ENCODE measurements at places on chromosomes 6 and 20.

DNA sequence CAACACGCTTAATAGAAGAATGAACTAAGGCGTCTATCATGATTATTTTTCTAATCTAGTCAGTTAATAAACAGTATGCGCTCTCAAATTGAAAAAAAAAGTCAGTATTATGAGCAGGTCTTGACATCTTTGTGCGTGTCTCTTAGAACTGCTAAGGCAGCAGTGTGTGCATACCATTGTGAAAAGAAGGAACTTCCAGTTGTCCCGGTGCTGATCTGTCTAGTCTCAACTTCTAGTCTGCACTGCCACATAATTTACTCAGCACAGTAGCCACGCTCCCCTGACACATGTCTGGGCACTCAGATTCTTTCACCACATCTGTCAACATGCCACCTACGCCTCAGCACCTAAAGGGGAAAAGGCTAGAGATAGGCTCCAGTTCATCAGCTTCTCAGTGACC is 61.1 kb upstream of the SPDEF start:
- DNase-seq: no peak

DNA sequence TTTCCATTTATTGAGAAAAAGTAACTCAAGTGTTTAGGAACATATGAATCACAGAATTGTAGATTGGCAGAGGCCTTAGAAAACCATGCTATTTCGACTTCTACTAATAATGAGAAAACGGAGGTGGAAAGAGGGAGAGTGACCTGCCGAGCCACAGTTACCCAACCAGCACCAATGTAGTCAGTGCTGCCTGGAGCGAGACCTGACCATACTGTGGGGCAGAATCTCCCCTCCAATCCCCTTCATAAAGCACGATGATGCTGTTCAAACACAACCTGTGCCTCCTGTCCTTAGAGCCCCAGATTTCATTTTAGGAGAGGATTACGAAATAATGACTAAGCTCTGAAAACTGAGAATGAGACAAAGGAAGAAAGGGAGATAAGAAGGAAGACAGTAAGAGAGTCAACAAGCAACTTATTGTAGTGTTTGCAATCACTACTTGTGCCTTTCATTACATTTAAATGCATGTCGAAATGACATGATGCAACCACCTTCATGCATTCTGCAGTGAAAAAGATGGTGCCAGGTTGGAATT is 70.6 kb downstream of the ATXN1 start:
- DNase-seq: no peak

DNA sequence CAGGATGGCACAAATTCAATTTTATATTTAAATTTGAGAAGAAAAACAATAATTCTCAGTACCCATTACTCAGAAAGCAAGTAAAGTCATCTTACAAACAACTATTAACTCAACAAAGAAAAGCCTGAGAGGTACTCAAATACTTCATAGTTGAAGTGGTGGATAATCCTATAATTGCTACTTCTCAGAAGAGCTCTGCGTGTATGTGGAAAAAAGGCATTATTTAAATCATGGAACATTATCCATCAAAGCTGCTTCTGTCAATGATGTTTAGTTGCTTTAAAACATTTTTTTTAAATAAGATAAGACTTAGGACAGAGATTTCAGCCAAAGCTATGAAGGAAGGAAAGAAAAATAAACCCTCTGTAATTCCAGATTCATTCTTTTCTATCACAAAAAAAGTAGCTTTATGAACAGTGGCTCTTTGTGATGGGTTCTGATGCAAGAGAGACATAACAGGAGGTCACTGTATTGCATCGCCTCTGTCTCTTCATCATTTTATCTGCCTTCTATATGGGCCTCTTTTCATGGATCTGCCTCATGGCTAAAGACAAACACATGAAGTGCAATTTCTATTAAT is 367.9 kb upstream of the SLC35B3 start:
- no peak for DNase-seq

- no peak for DNase-seq
Observed at GRCh38 chr6:142929751-142930358, 15.1 kb downstream of the HIVEP2 start.

- DNase-seq: no peak
Observed at GRCh38 chr6:43287717-43288679, 10.1 kb upstream of the SLC22A7 start.

DNA sequence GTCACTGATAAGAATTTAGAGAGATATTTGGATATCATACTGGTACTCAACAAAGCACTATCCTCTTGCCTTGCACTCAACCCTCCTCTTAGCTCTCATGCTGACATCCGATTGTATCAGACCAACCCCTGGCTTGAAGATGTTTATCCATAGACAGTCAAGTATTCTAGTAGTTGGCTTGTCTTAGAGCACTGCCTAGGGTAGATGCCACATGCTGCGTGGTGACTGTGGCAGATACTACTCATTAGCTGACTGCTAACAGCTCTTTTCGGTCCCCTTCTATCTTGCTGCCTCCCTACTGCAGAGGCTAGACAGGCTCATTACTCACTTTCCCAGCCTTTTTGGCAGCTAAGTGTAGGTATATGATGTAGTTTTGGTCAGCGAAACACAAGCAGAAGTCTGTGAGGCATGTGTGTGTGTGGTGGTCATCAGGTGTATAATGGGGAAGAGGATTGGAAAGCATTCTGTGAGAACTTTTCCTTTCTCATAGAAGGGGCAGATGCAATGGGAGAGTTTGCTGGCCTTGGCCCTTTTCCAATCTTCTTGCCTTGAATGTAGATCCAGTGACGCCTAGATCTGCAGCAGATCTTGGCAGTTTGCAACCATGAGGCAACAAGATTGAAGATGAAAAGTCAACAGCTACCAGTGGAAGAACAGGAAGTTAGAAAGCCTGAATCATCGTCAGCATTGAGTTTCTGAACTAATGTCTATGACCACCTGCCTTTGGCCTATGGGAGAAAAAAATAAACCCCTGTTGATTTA is 4.4 kb upstream of the IFNGR1 start:
- DNase-seq: no peak

- DNase-seq: no peak
Observed at GRCh38 chr6:90101403-90101802, 195.2 kb downstream of the BACH2 start.

- no peak for DNase-seq
Observed at GRCh38 chr20:63542696-63543095, 4.9 kb downstream of the SRMS start.

DNA sequence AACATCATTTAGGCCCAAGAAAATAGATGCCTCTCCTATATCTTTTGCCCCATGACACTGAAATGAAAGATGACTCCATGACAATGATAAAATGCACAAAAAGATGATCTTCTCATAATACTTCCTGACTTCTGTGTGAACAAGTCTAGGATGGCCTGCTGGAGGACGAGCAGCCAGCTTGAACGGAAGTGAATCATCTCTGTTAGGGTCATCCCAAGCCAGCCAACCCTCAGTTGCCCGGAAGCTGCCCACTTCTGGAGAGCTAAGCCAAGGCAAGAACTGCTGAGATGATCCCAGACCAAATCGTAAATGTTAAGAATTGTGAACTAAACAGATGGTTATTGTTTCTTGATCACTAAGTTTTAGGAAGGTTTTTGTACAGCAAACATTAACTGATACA is 249.7 kb upstream of the HS3ST5 start:
- no peak for DNase-seq

- DNase-seq: no peak
Observed at GRCh38 chr6:13500264-13500663, 12.9 kb upstream of the GFOD1 start.

DNA sequence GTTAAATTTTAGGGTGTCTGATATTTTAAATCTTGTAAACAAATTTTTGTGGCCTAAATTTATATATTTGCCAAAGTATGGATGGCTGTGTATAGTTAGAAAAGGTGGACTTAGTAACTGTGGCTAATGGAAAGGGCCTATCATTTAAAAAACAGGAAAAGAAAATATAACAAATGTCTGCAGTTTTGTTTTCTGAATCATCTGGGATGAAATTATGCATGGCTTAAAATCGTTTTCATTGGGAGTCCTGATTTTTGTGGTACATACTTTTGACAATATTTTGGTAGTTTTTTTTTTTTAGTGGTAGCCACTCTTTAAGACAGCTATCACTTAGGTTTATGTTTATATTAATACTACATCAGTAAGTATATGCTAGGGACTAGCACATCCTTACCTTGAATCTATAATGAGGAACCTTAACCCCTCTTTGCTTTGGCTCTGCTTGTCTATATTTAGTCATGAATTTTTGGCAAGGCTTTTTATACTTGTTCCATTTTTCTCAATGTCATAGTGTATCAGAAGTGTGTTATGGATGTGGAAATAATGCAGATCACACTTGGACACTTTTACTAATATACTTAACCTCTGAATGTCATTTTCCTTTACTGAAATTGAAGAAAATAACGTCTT is 5.6 kb downstream of the ARID1B start:
- no peak for DNase-seq

DNA sequence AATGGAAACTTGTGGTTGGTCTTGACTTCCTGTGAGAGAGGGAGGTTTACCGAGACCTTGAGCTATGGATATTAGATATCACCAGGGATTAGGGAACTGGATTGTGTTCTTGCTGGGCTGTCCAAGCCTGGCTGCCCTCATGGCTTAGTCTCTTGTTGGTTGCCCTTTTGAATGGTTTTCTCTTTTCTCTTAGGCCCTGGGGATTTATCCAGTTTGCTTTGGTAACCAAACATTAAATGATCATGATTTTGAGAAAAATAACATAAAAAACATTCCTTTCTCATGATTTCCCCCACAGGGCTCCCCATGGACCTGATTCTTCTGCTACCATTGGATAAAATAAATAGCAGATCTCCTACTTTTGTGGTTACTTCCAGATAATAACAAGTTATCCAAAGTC is 306.4 kb upstream of the RNF217 start:
- no peak for DNase-seq

DNA sequence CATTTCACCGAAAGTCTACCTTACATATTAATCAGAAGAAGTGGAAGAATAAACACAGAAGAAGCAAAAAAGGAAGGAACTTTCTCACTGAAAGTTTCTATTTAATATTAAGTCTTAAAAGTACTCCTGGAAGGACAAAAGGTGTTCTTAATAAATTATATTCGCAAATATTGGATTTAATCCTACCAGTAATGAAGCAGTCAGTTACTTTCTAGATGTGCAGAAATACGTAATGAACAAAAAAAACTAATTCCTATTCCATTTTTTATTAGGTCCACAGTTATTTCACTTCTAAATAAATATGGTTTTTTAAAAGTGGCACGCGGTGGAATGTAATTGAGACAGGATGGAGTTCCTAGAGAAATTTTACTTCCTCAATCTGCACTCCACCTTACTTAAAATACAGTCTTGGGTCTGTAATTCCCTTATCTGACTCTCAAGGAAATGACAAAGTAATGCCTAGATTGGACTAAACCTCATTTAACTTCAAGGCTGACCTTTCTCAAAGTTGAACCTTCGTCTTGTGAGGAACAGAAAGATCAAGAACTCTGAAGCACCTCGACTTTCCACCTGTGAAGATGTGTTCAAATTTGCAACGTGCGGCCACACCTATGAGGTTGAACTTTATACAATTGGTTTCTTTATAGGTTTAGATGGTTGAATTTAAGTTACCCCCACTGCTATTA is 1.1 kb upstream of the TRAM2 start:
- no peak for DNase-seq

DNA sequence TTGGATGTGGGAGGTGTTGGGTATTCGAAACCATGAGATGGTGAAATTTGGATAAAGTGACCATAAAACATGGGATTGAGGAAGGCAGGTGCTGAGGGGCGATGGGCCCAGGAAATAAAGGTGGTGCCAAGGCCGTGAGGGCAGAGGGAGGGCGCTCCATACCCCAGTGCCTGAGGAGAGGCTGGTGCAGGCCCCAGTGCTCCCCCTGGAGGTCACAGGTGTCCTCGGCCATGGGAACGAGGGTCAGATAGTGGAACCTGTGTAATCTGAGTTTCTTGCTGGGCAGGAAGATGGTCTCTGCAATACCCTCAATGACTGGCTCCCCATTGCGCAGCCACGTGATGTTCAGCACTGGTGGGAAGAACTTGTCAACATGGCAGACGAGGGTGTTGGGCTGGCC is 16.2 kb downstream of the HLA-DPB1 start:
- no peak for DNase-seq

DNA sequence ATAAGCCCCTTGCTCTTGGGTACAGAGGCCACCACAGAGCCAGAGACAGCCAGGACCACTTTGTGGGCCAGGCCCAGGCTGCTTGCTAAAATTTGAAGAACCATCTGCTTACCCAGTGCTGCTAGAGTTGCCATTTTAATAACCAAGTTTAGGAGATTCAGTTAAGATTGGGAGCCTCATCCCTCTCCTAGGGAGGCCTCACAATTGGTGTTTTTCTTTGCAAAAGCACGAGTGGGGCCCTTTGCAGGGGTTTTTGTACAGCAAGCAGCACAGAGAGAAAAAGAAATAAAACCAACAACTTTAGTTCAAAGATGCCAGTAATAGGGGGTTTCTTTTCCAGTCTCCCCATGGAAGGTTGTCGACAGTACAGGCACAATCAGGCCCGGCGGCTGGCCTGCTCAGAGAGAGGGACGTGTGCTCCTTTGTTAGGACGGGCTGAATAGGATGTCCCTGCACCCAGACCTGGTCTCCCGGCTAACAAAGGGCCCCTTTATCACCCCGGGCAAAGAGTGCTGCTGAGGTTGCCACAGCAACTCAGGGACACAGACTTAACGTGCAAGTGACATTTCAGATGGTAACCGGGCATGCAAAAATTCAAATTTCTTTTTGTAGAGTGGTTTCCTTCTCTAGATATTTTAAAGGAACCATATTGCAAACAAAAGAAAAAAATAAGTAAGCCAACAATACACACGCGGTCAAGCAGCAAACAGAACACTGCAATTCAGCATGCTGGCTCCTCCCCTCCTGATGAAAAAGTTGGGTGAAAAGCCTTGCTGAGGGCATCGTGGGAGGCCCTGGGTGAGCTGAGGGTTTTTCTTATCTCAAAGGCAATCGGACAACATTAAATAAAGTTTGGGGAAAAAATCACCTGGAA is 10.5 kb upstream of the TOX2 start:
- DNase-seq: no peak

DNA sequence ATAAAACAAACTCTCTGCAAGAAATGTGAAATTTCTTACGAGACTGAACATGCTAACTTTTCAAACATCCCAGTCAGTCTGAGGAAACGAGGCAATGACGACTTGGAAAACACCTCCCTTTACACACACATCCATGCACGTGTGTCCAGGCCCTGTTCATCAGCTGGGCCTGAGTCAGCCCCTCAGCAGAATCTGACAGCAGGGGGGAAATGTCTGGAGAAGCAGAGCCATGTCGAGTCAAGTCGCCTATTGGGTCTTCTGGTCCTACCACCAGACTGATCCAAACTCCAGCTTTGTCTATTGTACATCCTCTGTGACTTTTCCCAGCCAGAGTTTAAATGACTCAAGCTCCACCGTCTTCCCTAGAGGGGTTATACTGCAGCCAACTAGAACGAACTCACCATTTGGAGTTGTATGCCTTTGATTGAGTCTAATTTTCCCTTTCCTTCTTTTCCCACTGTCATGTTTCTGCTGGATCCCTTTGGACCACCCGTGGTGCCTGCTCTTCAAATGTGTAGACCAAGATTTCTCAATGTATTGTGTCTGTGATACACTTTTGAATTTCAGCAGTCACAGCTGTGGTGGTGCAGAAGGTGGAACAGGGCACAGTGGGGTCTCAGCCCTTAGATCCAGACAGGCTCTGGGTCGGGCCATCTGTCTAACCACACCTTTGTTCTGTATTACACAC is 254.0 kb downstream of the CDC5L start:
- no peak for DNase-seq

- DNase-seq: no peak
Observed at GRCh38 chr6:79030511-79030910, 47.5 kb downstream of the PHIP start.

All from GM19239 (cell line).